Stimulated activated CD8-positive, alpha-beta memory T cell treated with anti-CD3 and anti-CD28 coated beads, Interleukin-2, amount 100 ng/mL, for 48 hours (primary cell): ENCODE measurements at places on chromosomes 7 and 10.

- DNase-seq = no peak
These were observed 47.3 kb upstream of the VIPR2 start for GRCh38 chr7:159192013-159192412.

DNA sequence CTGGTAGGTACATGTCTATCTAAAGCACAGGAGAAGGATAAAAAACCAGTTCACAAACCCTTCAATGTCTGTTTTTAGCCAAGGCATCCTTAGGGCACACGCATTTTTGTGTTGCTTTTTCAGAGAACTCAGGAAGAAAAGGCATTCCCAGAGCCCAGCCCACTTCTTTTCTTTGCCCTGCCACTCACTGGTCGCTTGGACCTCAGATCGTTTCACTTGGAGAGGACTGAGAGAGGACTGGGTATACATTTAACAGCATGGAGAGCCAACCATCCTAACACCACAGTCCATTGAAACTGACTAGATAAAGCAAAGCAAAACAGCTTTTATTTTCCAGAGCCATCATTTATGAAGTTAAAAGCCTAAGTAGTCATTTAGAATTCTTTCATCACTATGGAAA is 194.2 kb downstream of the CAMK1D start:
- DNase-seq = no peak

- no peak for DNase-seq
These were observed 44.2 kb upstream of the PRSS58 start for GRCh38 chr7:142301923-142302550.

- no peak for DNase-seq
These were observed 76.4 kb downstream of the ZMIZ1 start for GRCh38 chr10:79145174-79145483.

DNA sequence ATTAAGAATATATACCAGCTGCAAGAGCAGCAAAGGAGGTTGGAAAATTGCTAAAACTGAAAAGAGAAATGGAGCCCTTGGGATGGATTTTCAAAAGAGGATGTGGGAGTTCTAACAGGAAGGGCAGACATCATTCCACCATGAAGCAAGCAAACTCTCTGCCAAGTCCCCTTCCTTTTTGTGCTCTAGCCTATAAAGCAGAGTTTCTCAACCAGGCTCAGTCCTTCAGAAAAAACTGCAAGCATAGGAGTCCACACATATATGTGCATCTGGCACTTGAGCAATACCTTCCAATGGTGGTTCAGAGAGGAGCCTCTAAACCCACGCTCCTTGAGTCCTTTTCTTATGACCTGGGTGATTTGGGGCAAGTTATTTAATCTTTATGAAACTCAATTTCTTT is 98.6 kb upstream of the MKX start:
- DNase-seq = no peak

GRCh38 chr10:71598621-71599055 is 120.9 kb downstream of the C10orf105 start:
- DNase-seq = no peak

GRCh38 chr7:13821152-13821787 is 168.2 kb downstream of the ETV1 start:
- DNase-seq = no peak

GRCh38 chr7:112336936-112337576 is 113.2 kb upstream of the IFRD1 start:
- DNase-seq = no peak

GRCh38 chr7:141073641-141074161 is at the start of gene TMEM178B:
Gene TMEM178B (plus strand): TSS chr7:141074064.
- no peak for DNase-seq

DNA sequence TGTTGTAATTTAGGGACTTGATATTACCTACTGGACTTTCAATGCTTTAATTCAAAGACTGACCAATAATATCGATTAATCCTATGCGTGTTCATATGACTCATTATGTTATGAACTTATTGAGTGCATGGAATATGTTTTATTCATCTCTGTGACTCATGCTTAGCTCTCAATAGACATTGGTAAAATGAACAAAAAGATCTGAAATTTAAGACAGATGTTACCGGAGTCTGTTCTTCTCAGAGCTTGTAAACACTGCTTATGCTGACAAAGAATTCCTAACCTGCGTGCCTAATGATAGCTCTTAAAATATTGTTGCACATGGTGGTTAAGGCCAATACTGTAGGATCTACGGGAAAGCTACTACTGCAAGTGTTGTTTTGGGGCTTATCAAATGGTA is 131.5 kb upstream of the ACBD5 start:
- DNase-seq = no peak
